ENCODE measurements at places on chromosomes 7 and 10.
A peak's percentile ranks its signal among the peaks of the same experiment; 100 is the strongest.

DNA sequence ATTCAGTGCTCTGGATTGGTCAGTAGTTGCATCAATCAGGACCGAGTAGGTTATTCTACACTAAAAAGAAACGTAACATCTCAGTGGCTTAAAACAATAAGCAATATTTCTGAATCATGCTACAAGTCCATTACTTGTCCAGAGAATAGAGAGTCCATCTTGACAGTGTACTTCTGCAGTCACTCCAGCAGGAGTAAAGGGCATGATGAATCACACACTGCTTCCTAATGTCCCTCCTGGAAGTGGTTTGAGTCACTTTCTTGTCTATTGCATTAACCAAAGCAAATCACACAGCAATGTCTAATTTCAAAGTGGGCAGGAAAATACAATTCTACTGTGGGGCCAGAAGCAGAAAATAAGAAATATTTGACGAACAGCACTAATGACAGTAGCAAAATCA is 124.8 kb downstream of the TSPAN12 start:
- peak; percentile 57 for DNase-seq

- DNase-seq = no peak
These were observed 638.2 kb upstream of the IGFBP3 start for GRCh38 chr7:46559194-46559832.

- peak; percentile 88 for DNase-seq
These were observed 175.4 kb downstream of the MGMT start for GRCh38 chr10:129642427-129642826.

- no peak for DNase-seq
These were observed 49.0 kb downstream of the TES start for GRCh38 chr7:116259156-116259870.

- DNase-seq = peak; percentile 77
These were observed 8.9 kb downstream of the FBXL13 start for GRCh38 chr7:103065667-103066066.

GRCh38 chr10:123275136-123275564 is 120.9 kb downstream of the BUB3 start:
- peak; percentile 16 for DNase-seq

- DNase-seq = no peak
These were observed 88.1 kb upstream of the RSU1 start for GRCh38 chr10:16905320-16905719.

DNA sequence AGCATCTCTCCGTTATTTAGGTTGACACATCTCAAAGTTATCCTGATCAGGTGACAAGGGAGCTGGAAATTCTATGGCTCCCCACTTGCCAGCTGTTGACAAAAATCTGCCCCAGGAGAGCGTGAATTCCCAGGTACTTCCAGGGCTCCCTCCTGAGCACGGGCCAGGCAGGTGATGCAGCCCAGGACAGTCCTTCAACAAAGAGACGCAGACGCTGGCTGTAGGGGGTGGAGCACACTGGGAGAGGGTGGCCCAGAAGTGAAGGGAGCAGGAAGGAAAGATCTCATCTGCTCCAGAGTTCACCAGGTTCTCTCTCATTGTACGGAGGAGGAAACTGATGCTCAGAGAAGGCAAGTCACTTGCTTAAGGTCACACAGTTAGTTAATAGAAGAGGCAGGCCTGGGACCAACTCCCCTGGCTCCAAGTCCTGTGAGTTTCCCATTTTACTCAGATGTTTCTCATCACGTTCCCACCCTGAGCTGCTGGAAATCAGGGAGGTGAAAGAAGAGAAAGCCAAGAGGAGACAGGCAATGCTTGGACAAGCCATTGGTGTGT is 41.0 kb upstream of the CHST3 start:
- no peak for DNase-seq

DNA sequence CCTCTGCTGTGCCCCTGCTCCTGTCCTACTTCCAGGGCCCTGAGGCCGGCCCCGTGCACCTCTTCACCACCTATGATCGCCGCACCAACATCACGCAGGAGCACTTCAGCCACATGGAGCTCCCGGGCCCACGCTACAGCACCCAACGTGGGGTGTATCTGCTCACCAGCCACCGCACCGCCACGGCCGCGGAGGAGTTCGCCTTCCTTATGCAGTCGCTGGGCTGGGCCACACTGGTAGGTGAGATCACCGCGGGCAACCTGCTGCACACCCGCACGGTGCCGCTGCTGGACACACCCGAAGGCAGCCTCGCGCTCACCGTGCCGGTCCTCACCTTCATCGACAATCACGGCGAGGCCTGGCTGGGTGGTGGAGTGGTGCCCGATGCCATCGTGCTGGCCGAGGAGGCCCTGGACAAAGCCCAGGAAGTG is 1.8 kb downstream of the RBP3 start:
- no peak for DNase-seq

DNA sequence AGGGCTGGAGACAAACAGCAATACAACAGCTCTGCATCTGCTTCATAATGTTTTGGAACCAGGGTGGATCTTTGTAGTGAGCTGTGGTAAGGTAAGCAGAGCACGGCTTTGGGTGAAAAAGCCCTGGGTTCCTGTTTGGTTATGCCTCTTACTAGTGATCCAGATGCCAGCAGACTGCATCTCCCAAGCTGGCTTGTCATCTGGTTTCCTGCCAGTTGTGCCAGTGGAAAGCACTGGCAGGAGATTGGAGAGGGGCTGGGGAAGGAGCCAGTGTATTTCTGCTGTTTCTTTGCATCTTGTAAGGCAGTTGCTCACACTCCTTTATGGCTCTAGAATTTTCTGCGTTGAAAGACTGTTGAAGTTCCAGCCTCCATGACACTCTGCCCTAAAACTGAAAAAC is 137.6 kb downstream of the TSPAN12 start:
- DNase-seq = no peak

- no peak for DNase-seq
These were observed 99.2 kb upstream of the KDM7A start for GRCh38 chr7:140276001-140276400.

DNA sequence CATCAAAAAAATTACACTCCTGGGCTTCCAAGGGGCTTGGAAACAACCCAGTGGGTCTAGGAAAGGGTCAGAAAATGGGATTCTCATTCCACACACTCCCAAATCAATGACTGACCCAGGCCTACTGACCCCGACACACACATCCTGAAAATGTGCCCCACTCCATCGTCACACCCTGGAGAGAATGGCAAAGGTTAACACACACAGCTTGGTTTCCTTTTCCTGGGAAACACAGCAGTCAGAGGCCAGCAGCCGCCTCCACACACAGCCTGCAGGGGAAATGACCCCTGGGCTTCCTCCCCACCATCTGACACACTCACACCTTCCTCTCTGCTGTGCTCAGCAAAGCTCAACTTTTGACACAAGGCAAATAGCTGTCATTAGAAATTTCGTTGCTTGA is 42.9 kb downstream of the SH3PXD2A start:
- no peak for DNase-seq

DNA sequence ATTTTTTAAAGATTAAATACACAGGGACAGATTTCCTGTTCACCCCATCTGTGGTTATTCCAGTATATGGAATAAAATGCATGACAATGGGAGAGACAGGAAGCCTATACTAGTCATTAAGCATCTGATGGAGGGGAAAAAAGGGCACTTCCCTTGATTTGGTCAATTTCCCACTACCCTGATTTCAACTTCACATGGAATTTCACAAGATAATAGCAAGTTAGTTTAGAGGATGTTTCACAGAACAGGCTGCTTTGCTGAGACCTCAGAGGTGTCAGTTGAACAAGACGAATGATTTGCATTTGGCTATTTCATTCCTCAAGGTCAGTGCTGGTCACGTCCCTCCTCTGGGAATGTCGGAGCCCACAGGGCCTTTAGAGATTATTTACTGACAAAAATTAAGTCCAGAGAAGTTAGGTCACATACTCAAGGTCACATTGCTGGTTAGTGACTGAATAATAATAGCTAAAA is 4.7 kb upstream of the ITPRIP start:
- no peak for DNase-seq

GRCh38 chr7:44698046-44698580 is 50.5 kb upstream of the ZMIZ2 start:
- no peak for DNase-seq

GRCh38 chr7:108210796-108211195 is 80.6 kb upstream of the LAMB4 start:
- no peak for DNase-seq

- no peak for DNase-seq
These were observed 1.5 kb downstream of the ACTR3B start for GRCh38 chr7:152760854-152761748.

DNA sequence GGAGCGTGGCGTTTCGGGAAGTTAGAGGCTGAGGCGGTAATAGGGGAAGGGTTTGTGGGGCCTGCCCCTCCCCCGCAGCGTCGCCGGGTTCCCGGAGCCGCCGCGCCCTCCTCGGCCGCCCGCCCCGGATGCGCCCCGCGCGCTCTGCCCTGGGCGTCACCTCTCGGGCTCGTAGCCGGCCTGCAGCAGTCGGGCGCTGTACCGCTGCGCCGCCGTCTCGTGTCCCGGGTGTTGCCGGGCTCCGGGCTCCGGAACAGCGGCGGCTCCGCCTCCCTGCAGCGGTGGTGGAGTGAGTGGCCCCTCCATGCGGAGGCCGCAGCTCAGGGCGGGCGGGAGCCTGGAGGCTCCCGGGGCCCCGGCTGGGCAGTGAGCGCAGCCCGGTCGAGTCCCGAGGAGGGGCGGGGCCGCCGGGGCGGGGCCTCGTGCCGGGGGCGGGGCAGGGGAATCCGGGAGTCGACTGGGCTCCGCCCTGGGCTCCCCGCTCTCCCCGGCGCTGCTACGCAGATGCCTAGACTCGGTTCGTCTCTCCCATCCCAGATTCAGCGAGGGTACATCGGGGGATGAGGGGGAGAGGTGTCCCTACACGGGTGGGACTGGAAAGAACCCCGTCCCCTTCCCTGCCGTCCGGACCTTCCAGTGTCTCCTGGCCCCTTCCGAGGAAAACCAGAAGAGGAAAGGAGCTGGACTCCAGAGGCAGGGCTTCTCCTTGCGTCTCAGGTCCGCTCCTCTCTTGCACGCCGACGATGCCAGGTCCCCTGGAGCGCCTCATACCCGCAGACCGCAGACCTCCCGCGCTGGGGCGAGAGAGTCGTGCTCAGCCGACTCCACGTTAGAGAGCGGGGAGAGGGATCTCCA is at the start of gene IMPDH1:
Gene IMPDH1 (minus strand): TSS at position 387 of the 855 bp plus-strand sequence. CDS start 81 bp downstream, at position 306.
- peak; percentile 90 for DNase-seq

DNA sequence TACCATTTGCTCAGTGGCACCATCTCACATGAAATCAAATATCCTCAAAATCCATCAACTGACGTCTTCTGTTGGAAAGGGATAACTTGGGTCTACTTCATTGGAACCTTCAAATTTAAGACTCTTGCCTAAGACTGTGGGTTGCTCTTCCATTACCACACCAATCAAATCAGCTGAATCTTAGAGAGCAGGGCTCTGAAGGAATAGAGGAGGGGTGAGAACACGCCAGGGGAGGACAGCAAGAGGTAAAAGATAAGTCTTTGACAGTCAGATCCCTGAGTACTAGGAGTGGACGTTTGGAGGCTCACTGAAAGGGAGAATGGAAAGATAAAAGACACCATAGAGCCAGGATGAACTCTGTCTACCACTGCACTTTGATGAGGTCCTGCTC is 107.5 kb downstream of the CCDC71L start:
- DNase-seq = no peak

GRCh38 chr7:107579885-107580715 is at the start of gene BCAP29:
TSS of gene BCAP29 (plus strand) at chr7:107580246. CDS start at chr7:107580773, 527 bp downstream.
- peak; percentile 93 for DNase-seq

GRCh38 chr10:128022261-128023196 is 103.7 kb downstream of the MKI67 start:
- peak; percentile 33 for DNase-seq

GRCh38 chr7:8214244-8214824 is 47.6 kb downstream of the ICA1 start:
- peak; percentile 77 for DNase-seq

GRCh38 chr7:84508606-84509005 is 314.0 kb upstream of the SEMA3A start:
- DNase-seq = no peak

GRCh38 chr10:34721208-34721840 is 93.8 kb downstream of the PARD3 start:
- DNase-seq = peak; percentile 76

DNA sequence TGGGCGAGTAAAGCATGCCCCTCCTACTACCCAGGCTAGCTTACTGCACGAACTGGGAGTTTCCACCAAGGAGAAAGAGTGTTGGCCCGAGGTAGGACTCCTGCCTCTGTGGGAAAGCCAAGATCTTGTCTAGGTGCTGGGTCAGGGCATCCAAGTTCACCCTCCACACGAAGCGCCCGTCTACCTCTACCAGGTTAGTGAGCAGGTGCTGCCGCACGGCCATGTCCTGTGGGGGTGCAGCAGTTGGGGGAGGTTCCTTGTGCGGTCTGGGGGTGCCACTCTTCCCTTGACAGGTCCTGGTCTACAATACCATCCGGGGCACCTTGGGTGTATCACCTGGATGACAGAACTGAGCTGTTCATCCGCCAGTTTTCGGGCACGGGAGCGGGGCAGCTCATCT is 1.7 kb downstream of the ABHD11 start:
- no peak for DNase-seq

DNA sequence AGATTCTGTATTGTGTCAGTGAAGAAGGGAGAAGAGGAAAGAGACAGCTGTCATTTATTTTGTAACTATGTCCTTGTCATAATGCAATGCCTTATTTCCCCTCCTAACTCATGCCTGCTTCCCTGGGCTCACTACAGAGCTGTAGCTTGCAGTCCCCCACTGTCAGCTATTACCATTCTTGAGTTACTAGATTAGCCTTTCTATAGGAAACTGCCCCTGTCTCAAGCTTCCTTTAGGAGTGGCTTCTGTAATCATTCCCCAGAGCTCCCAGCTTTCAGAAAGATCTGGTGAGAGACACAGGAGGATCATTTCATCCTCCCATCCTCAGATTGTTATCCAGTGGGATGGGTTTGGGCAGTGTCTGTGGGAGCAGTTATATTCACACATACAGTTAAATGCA is 32.4 kb upstream of the SMKR1 start:
- no peak for DNase-seq

DNA sequence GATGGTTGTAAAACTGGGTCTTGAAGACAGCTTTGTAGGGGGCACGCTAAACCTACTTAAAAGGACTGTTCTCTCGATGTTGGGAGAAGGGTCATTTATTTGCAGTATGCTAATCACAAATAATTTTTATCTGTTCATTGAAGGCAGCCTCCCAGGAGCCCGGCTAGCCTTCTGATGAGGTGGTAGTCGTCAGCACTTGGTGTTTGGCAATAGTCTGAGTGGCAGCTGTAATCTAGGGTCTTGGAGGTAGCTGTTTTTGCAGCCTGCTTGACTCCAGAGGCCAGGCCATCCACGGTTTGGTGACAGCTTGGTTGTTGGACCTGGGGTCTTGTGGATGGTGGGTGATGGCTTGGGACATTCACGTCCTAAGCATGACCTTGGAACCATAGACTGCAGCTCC is 2.2 kb downstream of the GTF2IRD1 start:
- DNase-seq = no peak

GRCh38 chr7:3244241-3244814 is 56.7 kb upstream of the SDK1 start:
- peak; percentile 83 for DNase-seq

GRCh38 chr7:93601363-93601762 is 26.8 kb upstream of the CALCR start:
- no peak for DNase-seq

Data from islet precursor cell (in vitro differentiated cells).